ENCODE measurements at places on chromosomes 1 and 21.

- no peak for DNase-seq
Observed at GRCh38 chr1:111332190-111332589, 41.5 kb downstream of the CHIA start.

DNA sequence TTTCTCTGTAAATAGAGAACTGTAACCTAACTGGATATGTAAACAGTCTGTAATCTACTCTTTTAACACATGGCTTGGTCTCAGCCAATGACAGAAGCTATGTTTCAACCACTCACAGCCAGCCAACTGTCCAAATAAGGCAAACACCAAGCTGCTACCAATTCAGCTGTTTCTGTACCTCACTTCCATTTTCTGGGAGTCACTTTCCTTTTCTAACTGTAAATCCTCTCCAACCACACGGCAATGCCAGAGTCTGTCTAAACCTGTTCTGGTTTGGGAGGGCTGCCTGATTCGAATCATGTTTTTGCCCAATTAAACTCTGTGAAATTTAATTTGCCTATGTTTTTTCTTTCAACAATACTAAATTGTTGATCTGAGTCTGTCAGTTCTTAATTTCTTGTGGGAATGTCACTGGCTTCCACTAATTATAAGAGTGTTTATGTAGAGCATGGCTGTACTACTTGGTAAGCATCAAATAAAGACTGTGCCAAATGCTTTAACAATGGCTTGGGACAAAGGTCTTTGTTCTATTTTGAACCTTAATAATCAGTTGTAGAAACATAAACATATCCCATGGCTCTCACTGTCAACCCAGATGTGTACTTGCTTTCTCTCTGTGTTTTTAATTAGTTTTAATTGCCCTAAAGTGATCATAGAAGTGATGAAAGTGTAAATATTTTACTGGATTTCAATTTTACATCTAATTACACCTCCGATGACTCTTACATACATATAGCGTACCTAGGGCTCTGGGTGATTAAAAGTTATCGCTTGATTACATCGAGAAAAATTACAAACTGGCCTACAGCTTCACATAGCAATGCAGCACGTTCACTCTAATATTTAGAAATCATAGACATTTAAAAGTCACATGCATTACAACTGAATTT lies 1144.6 kb upstream of the TMPRSS15 start:
- no peak for DNase-seq

GRCh38 chr1:181175356-181175910 lies 86.9 kb downstream of the IER5 start:
- no peak for DNase-seq

GRCh38 chr21:28822486-28823335 lies 170.0 kb downstream of the LTN1 start:
- no peak for DNase-seq

DNA sequence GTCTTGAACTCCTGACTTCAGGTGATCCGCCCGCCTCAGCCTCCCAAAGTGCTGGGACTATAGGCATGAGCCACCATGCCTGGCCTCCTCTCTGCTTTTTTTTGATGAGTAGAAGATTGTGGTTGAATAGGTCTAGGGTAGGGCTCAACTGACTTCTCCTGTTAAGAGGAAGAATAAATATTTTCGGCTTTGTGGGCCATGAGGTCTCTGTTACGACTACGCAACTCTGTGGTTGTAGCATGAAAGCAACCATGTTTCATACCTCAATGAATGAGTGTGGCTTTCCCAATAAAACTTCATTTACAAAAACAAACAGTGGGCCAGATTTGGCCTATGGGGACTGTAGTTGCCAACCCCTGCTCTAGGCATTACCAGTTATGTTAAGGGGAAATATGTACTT lies 67.8 kb downstream of the NID1 start:
- no peak for DNase-seq

GRCh38 chr1:186474208-186474607 lies 13.3 kb upstream of the PDC start:
- DNase-seq, result no peak

GRCh38 chr1:104196136-104196535 lies 446.4 kb downstream of the AMY1C start:
- DNase-seq, result no peak

- DNase-seq, result no peak
Observed at GRCh38 chr1:233916706-233917105, 12.2 kb downstream of the SLC35F3 start.

DNA sequence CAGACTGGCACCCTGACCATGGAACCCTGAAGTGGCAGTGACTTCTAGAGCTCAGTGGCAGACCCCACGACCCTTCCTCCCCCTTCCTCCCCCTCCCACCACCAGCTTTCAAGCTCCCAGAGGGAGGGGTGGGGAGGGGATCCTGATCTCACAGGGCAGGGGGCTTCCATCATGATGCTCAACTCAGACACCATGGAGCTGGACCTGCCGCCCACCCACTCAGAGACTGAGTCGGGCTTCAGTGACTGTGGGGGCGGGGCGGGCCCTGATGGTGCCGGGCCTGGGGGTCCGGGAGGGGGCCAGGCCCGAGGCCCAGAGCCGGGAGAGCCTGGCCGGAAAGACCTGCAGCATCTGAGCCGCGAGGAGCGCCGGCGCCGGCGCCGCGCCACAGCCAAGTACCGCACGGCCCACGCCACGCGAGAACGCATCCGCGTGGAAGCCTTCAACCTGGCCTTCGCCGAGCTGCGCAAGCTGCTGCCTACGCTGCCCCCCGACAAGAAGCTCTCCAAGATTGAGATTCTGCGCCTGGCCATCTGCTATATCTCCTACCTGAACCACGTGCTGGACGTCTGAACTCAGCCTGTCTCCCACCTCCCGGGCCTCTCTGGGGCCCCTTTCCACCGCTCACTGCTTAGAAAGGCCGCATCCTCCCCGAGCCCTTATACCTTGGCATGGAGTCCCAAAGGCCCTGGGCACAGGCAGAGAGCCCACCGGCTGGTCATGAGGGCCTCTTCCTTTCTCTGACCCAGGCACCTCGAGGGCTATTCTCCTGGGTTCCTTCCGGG lies 3.9 kb downstream of the NHLH1 start:
- no peak for DNase-seq

GRCh38 chr1:237873487-237874211 lies 17.1 kb downstream of the ZP4 start:
- DNase-seq, result no peak

DNA sequence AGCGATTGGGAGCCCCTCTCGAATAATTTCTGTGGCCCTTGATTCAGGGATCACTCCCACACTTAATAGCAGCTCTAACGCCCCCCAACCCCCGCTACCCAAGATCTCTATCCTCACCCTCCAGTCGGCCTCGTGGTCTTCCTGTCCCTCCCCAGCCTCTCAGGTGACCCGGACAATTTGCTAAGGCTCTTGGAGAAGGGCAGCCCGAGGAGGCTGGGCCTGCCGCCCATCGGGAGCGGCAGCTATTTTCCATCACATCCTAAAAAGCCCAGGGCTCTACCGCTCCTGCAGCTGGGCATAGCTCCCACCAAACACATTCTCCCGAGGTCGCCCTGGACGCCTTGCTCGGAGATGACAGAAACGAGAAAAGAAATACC lies 12.0 kb upstream of the PHLDA3 start:
- no peak for DNase-seq
